CD4-positive, alpha-beta T cell treated with Interleukin-4 for 4 hours (primary cell): ENCODE measurements at places on chromosomes 5 and 9.

DNA sequence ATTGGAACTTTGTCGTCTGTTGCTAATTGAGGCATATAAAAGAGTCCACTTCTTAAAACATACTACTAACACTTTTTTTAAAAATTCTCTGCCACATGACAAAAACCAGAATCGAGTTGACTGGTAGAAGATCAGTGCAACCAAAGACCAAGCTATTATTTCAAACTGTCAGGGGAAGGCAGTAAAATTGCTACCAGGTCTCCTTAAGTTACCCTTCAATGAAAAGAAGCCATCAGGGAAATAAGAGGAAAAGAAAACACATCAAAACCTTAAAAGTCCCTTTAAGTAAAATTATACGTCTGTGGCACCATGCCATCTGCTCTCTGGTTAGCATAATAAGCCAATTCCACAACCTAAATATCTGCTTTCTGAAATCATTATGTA, 9.6 kb downstream of the ZNF608 start:
- DNase-seq, result no peak

DNA sequence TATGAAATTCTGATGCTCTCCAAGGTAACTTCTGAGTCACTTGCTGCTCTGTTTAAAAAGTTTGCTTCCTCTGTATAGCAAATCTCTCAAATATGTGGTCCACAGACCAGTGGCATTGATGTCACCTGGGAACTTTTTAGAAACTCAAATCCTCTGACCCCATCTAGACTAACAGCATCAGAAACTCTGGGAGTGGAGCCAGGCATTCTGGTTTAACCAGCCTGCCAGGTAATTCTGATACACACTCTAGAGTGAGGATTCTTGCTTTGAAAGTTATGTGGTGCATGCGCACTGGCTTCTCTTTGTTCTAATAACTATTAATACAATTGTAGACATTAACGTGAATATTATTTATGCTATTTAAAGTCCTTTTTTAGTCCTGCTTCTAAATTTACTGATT, 298.1 kb downstream of the SLF1 start:
- DNase-seq, result no peak

- DNase-seq, result no peak
Measured at GRCh38 chr9:129635099-129636065, 6.6 kb downstream of the ASB6 start.

DNA sequence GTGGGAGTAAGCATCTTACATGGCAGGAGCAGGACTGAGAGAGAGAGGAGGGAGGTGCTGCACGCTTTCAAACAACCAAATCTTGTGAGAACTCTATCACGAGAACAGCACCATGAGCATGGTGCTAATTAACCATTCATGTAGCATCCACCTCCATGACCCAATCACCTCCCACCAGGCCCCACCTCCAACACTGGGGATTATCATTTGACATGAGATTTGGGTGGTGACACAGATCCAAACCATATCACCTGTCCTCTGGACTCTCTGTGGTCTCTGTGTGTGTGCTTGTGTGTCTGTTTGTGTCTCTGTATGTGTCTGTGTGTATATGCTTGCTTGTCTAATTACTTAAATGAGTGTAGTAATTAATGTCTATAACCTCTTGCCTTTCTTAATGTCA, 31.1 kb downstream of the SEC61B start:
- DNase-seq, result no peak

DNA sequence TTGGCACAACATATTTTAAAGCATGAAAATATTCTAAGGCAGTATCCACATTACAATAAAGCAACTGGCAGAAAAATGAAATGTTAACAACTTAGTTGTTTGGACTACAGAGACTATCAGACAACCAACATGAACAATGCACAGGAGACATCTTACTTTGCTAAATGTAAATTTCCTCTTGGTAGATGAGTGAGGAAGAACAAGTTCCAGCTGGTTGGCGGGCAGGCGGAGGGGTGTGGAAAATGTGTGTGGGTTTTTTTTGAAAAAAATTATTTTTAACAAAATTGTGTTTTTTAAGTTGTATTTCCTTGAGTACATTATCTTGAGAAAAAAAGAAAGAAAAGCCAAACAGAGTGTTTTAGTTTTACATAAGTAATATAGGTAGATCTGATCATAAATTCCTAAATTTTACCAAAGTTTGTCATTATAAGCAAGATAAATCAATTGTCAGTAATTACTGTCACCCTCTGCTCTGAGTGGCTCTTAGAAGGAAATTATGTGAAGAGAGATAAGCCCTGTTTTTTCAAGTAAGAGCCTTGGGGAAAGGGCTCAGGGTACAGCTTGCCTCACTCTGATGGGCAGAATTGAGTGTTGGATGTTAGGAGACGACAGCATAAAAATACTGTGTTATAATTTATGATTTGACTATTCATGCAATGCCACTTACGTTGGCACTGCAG, 42.5 kb downstream of the TMEM167A start:
- DNase-seq, result no peak

DNA sequence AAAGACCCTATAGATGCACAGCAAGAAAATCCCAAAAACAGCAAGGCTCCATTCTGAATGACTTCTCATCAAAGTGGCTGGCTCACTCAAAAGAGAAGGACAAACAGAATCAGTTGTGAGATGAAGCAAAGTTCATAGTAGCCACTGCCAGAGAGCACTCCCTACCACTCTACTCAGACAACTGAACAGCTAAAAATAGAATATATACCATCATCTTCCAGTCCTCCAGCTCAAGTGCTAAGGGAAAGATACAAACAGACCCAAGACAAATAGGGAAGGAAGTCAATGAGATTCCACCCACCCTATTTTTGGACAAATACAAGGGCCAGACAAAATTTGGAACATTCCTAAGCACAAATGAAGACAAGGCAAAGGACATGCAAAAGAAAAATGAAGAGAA, 20.6 kb downstream of the GNAQ start:
- DNase-seq, result no peak

GRCh38 chr5:167939686-167940085, 351.8 kb upstream of the WWC1 start:
- DNase-seq, result no peak

GRCh38 chr9:123345567-123345955, 10.4 kb upstream of the CRB2 start:
- DNase-seq, result no peak

DNA sequence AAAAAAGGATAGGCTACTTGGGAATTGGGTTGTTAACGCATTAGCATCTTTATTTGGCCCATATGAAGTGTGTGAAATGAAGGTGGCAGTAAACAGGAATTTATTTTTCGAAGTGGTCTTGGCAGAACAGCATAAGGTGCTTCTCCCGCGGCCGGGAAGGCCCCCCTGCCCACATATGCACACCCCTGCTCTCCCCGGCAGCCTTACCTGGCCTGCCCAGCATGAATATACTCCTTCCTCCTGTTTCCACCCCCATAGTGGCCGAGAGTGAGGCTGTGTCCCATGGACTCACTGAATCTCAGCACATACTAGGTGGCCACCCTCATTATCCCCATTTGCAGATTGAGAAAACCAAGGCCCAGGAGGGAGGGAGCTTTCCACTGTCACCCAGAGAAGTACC, 54.0 kb upstream of the OLFM1 start:
- DNase-seq, result no peak

- no peak for DNase-seq
Measured at GRCh38 chr9:13478160-13478559, 198.7 kb upstream of the MPDZ start.

GRCh38 chr9:127154390-127155191, 32.2 kb upstream of the ANGPTL2 start:
- no peak for DNase-seq

- DNase-seq, result no peak
Measured at GRCh38 chr5:173743641-173744343, 127.3 kb upstream of the BOD1 start.

- DNase-seq, result no peak
Measured at GRCh38 chr5:9895302-9895645, 265.1 kb upstream of the TAS2R1 start.

- DNase-seq, result no peak
Measured at GRCh38 chr9:111069183-111069582, 30.9 kb upstream of the LPAR1 start.

DNA sequence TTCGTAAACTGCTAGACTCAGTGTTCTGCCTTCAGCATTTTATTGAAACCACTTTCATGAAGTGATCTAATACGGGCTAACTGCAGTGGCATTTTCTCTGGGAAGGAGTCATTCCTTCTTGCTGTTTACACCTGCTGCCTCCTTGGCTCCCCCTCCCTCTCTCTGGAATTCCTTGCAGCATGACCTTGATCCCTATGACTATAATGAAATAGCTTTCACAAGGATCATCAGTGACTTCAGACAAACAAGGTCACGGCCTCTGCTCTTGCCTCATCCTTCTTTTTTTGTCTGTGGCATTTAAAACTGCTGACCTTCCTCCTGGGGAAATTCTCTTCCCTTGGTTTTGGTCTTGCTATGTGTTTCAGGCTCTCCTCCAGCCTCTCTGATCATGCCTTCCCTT, 90.2 kb downstream of the ZNF462 start:
- no peak for DNase-seq

- no peak for DNase-seq
Measured at GRCh38 chr9:101326501-101326900, 58.3 kb downstream of the BAAT start.

DNA sequence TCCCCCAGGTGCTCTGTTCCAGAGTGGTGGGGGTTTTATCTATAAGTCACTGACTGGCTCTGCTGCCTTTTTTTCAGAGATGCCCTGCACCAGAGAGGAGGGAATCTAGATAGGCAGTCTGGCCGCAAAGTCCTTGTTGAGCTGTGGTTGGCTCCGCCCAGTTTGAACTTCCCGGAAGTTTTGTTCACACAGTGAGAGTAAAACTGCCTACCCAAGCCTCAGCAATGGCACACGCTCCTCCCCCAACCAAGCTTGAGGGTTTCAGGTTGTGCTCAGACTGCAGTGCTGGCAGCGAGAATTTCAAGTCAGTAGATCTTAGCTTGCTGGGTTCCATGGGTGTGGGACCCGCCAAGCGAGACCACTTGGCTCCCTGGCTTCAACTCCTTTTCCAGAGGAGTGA, 1428.6 kb downstream of the MAT2B start:
- no peak for DNase-seq

- DNase-seq, result no peak
Measured at GRCh38 chr5:149060325-149060724, 2.5 kb downstream of the SH3TC2 start.
